ENCODE measurements at places on chromosomes 5 and 9.

GRCh38 chr5:83474991-83475390 is 3.4 kb downstream of the VCAN start:
- DNase-seq, result no peak

- DNase-seq, result no peak
These were observed 362.8 kb downstream of the NPR3 start for GRCh38 chr5:33073881-33074327.

GRCh38 chr9:81607593-81608288 is 81.6 kb downstream of the TLE1 start:
- DNase-seq, result no peak

GRCh38 chr5:74035521-74035937 is 409.5 kb downstream of the ARHGEF28 start:
- DNase-seq, result no peak

- DNase-seq, result no peak
These were observed 69.0 kb downstream of the MEF2C start for GRCh38 chr5:88813805-88814575.

DNA sequence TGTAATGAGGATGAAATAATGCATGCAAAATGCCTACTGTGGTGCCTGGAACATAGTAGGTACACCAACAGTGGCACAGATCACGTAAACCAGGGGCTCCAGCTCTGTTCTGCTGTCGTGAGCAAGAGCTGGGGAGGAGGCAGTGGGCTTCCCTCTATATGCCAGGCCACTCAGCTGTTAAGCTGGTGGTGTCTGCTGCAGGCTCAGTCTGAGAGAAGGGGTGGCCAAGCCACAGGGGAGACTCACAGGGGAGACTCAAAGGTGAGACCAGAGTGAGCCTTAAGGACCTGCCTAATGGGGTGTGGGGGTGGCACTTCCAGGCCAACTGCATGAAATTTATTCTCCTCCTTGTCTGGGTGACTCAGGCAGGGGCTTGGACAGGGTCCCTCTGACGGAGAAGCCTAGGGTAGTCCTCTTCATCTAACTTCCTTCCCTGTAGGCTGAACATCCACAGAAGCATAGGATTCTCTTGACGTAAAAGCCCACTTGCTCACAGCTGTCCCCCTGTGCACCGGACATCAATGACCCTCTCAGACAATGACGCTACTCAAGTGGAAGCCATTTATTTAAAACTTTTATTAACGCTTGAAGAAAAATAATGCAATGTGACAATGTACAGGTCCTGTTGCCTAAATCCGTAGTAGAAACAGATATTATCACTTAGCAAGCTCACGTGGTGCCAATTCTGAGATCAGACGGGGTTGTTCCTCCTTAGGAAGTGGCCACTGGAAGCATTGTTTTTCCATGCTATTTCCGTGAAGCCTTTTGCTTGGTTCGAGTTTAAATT is 13.9 kb downstream of the STC2 start:
- DNase-seq, result no peak

GRCh38 chr9:15541872-15542271 is 11.0 kb upstream of the CCDC171 start:
- no peak for DNase-seq

DNA sequence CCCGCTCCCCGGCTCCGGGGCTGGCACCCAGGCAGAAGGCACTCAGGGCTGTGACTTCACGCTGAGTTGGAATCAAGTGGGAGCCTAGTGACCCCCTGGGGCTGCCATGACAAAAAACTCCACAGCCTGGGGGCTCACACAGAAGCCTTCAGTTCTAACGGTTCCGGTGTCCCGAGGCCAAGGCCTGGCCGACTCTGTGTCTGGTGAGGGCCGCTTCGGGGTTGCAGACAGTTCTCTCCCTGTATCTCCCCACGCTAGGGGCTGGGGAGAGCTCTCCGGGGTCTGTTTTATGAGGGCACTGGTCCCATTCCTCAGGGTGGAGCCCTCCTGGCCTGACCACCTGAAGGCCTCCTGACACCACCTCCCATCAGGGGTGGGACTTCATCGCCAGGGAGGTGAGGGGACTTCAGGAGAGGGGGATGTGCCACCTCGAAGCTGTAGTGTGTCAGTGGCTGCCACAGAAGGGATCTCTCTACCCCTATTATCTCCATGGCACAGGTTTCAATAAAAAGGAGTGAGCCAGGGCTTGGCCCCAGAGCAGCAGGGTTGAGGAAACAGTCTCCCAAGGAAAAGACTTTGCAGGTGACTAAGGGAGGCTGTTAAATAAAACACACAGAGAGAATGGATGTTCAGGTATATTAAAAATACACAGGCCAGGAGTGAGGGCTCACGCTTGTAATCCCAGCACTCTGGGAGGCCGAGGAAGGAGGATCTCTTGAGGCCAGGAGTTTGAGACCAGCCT is 1.5 kb upstream of the SLC6A3 start:
- DNase-seq, result no peak

DNA sequence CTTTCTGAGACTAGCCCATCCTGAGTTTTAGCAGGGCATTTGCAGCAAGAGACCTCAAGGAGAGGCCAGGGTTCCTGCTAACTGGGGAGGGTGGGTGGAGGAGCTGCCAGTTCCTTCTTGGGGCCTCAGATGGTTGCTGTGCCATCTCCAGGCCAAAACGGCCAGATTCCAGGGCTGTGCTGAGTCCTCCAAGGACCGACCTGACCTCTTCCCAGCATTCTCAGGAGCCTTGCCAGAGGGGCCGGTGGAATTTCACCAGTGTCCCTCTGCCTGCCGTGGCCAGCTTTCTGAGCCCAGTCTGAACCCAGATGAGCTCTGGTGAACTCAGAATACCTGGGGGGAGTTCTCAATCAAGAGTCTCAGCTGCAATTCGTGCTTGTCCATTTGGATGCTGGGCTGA is 54.3 kb downstream of the TSTD2 start:
- no peak for DNase-seq

DNA sequence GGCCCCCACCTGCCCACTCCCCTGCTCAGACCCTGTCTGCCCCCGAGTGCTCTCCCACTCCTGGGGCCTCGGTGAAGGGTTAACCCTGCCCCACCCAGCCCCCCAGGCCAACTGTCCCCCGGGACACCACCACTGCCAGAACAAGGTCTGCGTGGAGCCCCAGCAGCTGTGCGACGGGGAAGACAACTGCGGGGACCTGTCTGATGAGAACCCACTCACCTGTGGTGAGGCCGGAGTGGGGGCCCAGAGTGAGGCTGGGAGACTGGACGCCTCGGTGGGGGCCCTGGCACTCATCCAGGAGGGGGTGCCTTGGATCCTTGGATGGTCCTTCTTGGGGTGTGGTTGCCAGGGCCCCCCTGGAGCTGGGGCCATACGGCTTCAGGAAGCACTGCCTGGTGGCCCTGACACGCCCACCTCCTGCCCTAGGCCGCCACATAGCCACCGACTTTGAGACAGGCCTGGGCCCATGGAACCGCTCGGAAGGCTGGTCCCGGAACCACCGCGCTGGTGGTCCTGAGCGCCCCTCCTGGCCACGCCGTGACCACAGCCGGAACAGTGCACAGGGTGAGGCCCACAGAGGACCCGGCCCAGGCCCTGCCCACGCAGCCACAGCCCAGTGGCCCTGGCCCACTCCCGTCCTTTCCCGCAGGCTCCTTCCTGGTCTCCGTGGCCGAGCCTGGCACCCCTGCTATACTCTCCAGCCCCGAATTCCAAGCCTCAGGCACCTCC is 2.1 kb downstream of the MAMDC4 start:
- DNase-seq, result no peak

GRCh38 chr9:16207161-16207560 is 654.3 kb downstream of the CCDC171 start:
- no peak for DNase-seq

DNA sequence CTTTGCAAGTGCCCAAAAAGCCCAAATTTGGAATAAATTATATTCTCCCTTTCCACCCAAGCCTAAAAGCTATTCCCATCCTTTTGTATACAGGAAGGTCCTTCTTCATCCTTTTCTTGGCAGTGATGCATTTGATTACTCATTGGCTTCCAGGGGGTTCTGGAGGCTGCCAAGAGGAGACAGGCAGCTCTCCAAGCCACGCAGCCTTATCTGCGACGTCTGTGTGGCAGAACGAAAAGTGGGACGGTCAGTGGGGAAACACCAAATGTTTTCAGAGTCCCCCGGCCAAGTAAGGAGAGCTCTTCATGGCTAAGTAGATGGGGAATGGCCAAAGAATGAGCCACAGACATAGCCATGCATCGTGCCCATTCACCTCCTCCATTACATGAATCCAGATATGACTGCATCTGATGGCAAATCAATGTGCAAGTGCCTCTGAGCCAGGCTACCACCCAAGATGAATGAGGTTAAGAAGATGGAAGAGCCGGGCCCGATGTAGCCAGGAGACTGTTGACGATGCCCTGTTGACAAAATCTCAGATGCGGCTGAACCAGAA is 12.1 kb downstream of the ADAM19 start:
- no peak for DNase-seq

DNA sequence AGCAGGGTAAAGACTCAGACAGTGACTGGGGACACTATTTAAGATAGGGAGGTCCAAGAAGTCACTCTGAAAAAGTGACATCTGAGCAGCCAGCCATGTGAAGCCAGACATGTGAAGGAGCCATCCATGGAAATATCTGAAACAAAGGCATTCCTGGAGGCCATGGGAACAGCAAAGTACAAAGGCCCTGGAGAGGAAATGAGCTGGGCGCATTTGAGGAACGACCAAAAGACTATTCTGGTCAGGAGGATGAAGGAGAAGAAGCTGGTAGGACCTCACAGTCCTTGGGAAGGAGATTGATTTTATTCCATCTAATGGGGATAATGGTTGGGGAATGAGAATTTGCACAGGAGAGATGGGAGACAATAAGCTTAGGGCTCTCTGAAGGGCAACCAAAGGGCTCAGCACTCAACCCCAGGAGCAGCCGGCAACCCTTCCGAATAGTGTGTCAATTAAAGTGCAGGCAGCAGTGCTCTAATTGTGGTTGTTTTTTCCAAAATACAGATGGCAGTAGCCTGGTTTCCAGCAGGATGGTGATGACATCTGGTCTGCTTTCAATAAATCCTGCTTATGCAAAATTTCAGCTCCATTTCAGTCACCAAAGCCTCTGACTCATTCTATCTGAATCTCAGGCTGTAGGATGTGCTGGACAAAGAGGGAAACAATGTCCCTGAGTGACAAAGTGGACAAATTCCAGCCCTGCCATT is 26.7 kb downstream of the FOXI1 start:
- DNase-seq, result no peak

GRCh38 chr5:127070243-127070642 is 3.1 kb downstream of the C5orf63 start:
- DNase-seq, result no peak

- DNase-seq, result no peak
These were observed 677.7 kb upstream of the MEF2C start for GRCh38 chr5:89560696-89561095.

- DNase-seq, result no peak
These were observed 27.6 kb upstream of the LHFPL2 start for GRCh38 chr5:78675956-78676730.

- no peak for DNase-seq
These were observed 280.3 kb downstream of the NPR3 start for GRCh38 chr5:32991421-32991815.

DNA sequence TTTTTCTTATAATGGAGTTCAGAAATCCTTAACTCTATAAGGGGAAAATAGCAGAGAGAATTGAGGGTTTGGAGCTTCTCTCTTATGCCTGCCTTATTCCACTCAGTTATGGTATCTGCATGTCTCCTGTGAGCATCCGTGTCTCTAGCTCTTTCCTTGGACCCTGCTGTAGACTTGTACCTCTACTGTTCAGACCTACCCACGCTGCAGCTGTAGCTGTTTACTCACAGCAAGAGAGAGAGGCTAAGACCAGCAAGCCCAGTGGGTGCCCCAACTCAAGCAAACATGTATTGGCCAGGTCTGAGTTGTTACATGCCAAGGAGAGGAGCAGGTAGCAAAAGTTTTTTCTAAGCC is 7.1 kb upstream of the PCSK1 start:
- DNase-seq, result no peak

DNA sequence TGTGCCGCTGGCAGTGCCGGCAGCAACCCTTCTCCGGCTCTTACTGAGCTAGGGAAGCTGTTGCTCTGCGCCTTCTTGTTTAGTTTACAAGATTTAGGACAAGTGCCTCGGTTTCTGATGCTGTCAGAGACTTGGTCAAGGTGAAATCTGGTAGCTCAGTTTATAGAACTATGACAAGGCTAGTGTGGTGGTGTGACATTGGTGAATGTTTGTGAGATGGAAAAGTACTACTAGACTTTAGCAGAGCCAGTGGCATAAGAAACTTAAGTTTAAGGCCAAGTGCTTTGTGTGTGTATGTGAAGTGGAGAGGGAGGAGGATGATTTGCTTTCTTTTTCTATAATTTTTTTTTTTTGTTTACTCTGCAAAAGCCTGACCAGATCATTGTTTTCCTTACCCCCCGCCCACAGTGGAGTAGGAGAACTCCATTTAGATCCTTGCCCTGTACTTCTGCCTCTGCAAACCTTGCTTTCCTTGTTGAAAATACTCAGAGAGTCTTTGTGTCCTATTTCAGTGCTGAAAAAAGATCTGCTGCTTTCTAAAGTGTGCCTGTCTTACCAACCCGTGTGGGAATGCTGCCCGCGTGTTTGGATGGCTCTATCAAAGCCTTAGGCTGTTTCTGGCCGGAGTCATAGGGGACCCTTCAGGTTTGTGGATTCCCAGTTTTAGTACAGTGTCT is 75.9 kb downstream of the TRIO start:
- no peak for DNase-seq

- DNase-seq, result no peak
These were observed 24.2 kb downstream of the PSMB7 start for GRCh38 chr9:124390794-124391658.

- DNase-seq, result no peak
These were observed 101.7 kb downstream of the GDNF start for GRCh38 chr5:37738057-37738691.

DNA sequence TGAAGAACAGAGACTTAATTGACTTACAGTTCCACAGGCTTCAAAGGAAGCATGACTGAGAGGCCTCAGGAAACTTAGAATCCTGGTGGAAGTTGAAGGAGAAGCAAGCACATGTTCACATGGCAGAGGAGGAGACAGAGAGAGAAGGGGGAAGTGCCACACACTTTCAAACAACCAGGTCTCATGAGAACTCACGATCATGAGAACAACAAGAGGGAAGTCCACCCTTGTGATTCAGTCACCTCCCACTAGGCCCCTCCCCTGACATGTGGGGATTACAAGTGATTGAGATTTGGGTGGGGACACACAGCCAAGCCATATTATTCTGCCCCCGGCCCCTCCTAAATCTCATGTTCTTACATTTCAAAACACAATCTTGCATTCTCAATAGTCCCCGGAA is 19.5 kb downstream of the NR3C1 start:
- DNase-seq, result no peak

GRCh38 chr5:126030698-126031097 is 392.5 kb upstream of the GRAMD2B start:
- no peak for DNase-seq

GRCh38 chr9:114102484-114102883 is 3.4 kb upstream of the KIF12 start:
- DNase-seq, result no peak

All from right renal cortex interstitium (tissue), 3 donors.